AG08396 (cell line): ENCODE measurements at places on chromosomes 4 and X.

DNA sequence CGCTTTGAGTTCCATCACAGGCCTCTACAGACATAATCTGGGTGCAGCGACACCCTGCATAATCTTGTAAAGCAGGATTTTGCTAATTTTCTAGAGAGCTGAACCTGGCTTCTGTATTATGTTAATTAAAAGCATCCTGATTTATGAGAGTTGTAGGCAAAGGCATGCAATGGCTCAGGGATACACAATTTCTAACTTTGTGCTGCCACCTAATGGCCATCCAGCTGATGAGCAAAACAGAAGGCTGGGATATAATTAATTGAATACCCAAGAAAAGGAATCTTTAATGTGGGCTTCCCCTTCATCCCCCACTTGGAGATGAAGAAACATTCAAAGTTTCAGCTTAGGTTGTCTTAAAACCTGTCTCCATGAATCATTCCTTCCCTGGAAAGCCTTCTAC, 78.1 kb downstream of the BMP15 start:
- peak; percentile 27 for DNase-seq

- DNase-seq: no peak
Observed at GRCh38 chr4:137597752-137598430, 65.6 kb upstream of the PCDH18 start.

DNA sequence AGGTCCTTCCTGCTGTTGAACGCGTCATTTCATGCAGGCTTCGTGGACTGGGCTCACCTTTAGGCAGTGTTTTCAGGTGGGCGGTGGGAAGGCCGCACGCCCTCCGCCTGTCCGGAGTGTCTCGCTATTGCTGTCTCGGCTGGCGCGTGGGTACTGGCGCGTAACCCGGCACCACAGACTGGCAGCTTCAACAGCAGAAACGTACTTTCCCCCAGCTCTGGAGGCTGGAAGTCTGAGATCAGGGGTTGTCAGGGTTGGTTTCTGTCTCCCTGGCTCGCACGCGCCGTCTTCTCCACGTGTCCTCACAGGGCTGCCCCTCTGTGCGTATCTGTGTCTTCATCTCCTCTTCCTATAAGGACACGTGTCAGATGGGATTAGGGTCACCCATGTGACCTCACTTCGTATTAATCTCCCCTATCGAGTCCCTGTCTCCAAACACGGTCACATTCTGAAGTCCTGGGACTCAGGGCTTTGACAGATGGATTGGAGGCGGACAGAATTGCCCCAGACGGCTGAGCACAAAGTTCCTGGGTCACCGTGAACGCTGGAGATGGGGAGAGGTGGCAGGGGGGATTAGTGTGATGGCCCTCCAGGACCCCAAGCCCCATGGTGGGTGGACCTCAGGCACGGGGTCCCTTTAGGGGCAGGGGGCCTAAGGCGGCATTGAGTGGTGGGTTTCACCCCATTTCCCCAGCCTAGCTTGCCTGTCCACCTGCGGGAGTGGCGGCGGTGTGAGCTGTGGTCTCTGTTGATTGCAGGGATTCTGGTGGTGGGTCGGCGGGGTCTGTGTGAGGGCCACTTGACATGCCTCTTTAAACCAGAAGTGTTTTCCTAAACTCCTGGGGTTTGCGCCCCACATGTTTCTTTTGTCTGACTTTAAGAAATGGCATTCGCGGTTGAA, 83.4 kb upstream of the LRPAP1 start:
- DNase-seq: no peak

- DNase-seq: no peak
Observed at GRCh38 chrX:118156254-118156952, 39.8 kb upstream of the KLHL13 start.

- DNase-seq: peak; percentile 64
Observed at GRCh38 chrX:13938051-13938828, 91.5 kb downstream of the GEMIN8 start.

- no peak for DNase-seq
Observed at GRCh38 chr4:65654976-65655375, 15.3 kb downstream of the EPHA5 start.

GRCh38 chr4:54233697-54234496, 4.8 kb downstream of the PDGFRA start:
- DNase-seq: peak; percentile 77

DNA sequence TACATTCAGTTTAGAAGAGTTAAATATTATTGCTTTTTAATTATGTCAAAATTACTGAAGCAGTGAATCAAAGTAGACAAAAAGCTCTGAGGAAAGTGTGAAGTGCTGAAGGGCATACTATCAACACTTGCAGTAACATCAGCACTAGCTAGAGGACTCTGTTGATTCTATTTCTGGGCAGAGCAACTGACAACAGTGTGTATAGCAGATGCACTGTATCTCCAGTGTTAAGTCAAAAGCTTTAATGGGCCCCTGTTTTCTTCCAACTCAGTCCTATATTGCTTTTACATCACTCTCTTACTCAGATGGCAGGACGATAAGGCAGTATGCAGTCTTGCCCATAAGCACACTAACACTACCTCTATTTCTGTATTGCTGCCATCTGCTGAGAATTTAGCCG, 435.2 kb upstream of the AMOT start:
- DNase-seq: no peak

- DNase-seq: no peak
Observed at GRCh38 chrX:47500554-47500953, 17.5 kb upstream of the ZNF41 start.

DNA sequence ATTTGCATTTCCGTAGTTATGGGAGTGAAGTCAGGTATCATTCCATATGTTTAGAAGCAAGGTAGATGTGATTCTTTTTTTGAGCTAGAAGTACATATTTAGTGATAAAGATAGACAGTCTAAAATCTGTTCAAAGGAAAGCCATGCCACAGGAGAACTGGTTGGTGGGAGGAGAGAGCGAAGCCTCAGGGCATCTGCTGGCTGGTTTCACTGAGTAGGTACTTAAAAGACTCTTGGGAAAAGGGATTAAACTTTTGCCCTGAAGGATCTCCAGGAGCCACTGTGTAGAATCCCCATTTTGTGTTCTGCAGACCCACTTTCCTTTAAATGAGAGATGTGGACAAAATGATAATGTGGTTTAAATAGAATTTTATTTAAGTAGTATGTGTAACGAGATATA, 89.6 kb downstream of the SHROOM2 start:
- DNase-seq: no peak

GRCh38 chr4:25927361-25928195, 13.6 kb downstream of the SMIM20 start:
- DNase-seq: no peak

DNA sequence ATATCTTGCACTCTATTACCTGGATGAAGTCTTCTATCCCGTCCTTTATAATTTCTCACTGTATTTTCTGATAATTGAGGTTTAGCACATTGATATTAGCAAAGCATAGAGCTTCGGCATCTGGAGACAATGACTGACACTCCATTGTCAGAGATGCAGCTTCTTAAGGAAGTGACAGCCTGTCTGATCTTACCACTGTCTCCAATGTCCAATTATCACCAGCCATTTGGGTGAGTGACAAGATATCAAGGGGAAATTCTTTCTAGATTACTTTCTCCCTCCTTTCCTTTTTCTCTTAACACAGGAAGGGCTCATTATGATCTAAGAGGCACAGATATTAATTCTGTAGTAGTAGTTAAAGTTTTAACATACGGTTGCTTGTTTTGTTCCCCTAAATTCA, 86.4 kb downstream of the LDB2 start:
- DNase-seq: no peak

GRCh38 chr4:11748164-11748872, 319.6 kb upstream of the HS3ST1 start:
- DNase-seq: no peak

GRCh38 chr4:80220711-80221110, 23.4 kb downstream of the PRDM8 start:
- no peak for DNase-seq

- no peak for DNase-seq
Observed at GRCh38 chrX:133516686-133517085, 101.4 kb upstream of the GPC4 start.

- no peak for DNase-seq
Observed at GRCh38 chrX:36961590-36961989, 46.6 kb upstream of the FAM47C start.

DNA sequence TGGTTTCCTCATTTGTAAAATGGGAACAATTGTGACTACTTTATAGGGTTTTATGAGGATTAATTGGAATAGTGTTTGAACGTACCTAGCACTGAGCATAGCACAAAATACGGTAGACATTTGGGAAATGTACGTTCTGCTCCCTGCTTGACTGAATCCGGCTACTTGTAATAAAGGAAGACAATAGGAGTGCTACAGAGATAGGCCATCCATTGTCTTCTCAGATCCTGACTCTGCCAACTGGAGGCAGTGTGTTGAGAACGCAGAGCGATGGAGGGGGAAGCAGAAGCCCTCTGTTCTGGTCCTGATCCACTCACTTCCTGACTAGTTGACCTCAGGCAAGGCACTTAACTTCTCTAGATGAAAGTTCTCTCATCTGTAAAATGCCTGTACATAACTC, 26.4 kb downstream of the ENPP6 start:
- DNase-seq: no peak

DNA sequence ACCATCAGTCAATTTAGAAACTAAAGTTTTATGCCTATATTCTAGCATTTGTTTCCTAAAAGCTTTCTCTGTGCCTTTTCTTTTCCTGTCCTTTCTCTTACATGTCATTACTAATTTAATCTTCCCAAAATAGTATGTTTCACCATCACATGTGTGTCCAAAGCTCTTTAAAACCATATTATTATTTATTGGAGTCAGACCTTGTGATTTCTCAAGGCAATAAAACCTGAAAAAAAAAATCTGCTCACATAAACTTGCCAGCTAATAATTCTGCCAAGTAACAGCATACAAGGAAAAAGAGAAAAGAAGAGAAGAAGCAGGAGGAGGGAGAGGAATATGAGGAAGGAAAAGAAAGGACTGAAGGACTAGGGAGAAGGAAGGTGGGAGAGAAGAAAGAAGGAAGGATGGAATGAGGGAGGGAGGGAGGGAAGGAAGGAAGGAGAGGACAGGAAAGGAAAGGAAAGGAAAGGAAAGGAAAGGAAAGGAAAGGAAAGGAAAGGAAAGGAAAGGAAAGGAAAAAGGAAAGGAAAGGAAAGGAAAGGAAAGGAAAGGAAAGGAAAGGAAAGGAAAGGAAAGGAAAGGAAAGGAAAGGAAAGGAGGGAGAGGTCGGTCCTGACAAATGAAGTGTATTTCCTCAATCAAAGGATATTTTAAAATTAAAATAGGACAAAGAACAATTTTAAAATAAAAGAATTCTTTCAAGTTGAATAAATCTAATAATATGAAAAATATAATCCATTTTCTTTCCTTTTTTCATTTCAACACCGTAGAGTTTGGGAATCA, 57.4 kb downstream of the ANTXR2 start:
- no peak for DNase-seq

DNA sequence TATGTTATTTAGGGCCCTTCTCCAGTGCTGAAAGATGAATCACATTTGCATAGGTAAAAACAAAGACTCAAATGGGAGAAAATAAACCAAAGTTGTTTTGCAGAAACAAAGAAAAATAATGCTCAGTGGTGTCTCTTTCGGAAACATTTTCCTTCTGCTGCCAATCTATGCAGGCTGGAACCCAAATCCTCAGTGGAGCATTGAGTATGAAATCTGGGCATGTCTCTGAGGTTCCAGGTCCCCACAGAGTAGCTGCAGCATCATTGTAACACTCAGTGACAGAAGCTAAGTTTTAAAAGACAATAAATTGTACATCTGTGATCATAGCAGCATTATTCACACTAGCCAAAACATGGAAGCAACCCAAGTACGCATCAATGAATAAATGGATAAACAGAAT, 303.6 kb downstream of the FBXW7 start:
- no peak for DNase-seq

GRCh38 chrX:55107911-55108310, 19.1 kb downstream of the PAGE2 start:
- no peak for DNase-seq

DNA sequence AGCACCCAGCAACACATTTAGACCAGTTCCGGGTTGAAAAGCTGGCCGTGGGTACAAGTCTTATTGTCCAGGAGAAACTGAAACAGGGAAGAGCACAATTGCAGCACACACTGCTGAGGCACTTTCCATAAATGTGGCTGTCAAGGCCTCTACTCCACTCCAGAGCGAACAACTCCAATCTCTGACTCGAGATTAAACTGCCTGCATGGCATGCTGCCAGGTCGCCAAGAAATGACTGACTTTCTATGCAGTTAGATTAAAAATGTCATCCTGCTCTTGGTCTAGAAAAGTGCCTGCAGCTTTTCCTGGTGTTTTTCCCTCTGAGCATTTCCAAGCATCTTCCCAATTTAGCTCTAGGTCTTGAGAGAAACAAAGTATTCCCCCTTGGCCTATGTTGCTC, 260.6 kb upstream of the EMCN start:
- no peak for DNase-seq

DNA sequence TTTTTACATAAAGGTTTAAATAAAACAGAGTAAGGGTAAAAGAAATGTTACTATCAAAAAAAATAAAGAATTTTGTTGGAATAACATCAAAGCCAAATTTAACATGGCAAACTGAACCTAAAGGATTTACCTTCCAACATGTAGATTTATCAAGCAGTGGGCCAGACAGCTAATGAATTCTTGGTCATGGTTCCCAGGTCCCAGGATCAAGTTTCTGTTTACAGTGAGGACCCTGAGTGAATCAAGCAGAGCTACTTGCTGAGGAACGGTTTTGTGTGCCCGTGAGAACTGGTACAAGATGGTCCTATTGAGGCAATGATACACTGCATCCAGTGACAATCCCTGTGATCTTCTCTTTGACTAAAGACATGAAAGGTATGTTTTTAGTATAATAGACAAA, 157.1 kb downstream of the CDS1 start:
- DNase-seq: no peak

GRCh38 chrX:18351784-18352183, 2.7 kb downstream of the SCML2 start:
- no peak for DNase-seq

GRCh38 chrX:102077426-102077825, 48.1 kb upstream of the TCEAL2 start:
- DNase-seq: no peak

DNA sequence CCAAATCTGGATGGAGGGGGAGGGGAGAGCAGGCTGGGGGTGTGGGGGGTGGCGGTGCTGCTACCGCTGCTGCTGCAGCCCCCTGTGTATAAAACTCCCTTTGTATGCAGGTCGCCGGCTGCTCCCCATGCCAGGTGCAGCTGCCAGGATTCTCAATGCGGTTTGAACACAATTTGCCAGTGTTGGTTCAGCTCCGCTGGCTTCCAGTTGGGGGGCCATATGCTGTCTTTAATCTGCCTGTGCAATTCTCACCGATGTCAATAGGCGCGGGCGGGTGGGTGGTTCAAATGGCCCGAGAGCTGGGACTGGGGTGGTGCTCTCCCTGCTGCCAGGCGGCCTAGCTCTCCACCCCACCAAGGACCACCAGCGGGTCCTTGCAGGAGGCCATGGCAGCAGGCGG, 257.6 kb downstream of the BCOR start:
- DNase-seq: no peak

- no peak for DNase-seq
Observed at GRCh38 chrX:7318241-7318640, 170.3 kb upstream of the PUDP start.

- no peak for DNase-seq
Observed at GRCh38 chr4:138236037-138236436, 6.1 kb downstream of the SLC7A11 start.

- no peak for DNase-seq
Observed at GRCh38 chr4:8305851-8306471, 36.4 kb downstream of the HTRA3 start.
